T47D (cell line): ENCODE measurements at places on chromosomes 16 and 17.

DNA sequence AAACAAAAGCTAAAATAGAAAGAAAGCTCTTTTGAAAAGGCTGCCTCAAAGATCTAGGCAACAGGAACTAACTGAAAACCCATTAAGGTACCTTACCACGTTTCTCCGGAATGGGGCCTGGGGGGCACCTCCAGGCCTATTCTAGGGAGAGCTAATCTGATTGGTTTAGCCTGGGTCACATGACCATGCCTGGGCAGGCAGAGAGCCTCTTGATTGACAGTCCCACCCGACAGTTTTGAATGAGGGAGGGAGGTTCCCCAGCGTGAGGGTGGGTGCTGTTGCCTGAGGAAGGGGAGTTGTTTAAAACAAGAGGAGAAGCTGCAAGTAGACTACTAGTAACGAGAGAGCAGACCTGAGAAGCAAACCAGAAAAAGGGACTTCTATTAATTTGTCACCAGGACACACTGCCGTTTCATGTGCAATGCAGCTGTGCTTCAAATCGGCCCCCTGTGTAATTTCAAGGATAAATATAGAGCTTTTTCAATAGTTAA is 143.4 kb upstream of the HS3ST2 start:
- peak; percentile 61 for DNase-seq

GRCh38 chr17:57045868-57046704 is 39.0 kb upstream of the AKAP1 start:
- no peak for DNase-seq

DNA sequence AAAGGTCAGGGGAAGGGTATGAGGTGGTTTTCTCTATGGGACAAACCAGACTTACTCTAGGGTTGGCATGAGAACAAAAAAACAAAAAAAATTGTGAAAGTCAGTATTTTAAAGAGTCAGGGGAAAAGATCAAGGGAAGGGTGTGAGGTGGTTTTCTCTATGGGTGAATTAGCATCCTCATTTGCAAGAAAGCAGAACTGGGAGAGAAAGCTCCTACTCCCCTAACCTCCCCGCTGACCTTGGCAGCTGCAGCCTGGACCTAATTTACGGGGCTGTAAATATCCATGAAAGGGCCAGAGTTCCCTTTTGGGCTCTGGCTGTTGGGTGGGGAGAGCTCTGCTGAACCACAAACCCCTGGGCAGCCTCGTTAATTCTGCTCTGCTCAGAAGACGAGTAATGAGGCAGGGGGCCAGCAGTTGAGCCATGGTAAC is 10.6 kb downstream of the RHBDL3 start:
- no peak for DNase-seq

- no peak for DNase-seq
These were observed 6.2 kb downstream of the AKAP1 start for GRCh38 chr17:57091186-57091618.

DNA sequence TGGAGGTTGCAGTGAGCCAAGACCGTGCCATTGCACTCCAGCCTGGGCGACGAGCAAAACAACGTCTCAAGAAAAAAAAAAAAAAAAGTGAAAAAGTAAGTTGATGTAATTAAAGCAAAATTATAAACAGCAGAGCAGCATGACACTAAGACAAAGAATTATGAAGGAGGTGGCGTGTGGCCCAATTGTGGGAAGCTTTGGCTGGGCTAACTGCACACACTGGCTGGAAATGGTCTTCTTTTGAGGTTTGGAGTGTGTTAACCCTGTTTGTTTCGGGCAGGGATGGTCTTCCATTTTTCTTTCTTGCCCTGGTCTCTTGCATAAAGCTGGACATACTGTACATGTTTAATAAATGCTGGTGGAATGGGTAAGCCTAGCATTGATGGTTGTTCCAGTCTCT is 54.8 kb downstream of the RAP1GAP2 start:
- no peak for DNase-seq

- DNase-seq = no peak
These were observed 27.0 kb downstream of the RNF135 start for GRCh38 chr17:30997842-30998241.

DNA sequence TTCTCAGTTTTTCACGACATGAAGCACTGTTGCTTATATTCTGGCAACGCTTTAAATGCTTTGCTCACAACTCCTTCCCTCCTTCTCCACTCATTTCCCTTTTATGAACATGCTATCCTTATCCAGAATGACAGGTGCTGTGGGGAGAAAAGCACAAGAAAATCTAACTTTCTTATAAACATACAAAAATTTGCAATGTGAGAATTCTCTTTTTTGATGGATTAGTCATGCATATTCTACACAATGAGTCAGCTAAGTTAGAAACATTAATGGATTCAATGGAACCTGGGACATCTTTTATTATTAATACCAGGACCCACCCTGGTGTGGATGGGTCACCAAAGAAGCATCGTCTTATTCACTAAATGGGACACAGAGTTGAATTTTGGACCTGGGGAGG is 234.6 kb upstream of the CDH5 start:
- DNase-seq = no peak

GRCh38 chr16:88200896-88201185 is 181.9 kb upstream of the ZNF469 start:
- DNase-seq = no peak

GRCh38 chr17:32142857-32143526 is 690 bp downstream of the RHOT1 start:
- peak; percentile 76 for DNase-seq

DNA sequence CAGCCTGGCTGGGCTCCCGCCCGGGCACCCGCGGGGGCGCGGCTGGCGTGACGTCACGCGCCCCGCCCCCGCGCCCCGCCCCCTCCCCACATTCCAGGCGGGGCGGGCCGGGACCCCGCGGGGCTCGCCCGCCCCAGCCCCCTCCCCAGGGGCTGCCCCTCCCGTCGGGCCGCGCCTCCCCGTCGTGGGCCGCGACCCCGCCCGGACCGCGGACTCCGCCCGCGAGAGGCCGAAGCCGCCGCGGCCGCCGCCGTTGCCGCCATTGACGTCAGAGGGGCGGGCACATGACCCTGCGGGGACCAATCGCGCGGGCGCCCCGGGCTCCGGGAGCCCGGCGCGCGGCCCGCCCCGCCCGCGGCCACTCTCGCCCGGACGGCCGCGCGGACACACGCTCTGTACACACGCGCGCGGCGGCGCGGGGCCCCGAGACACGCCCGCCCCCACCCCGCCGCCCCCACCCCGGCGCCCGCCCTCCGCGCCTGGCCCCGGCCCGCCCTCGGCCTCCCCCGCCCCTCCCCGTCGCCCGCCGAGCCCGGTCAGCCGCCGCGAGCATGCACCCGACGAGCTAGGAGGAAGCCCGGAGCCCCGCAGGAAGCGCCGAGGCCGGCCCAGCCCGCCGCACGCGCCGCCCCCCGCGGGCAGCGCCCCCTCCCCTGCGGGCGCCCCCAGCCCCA is at the start of gene CMIP:
TSS of gene CMIP (plus strand) at position 361 of the 674 bp plus-strand sequence.
- peak; percentile 90 for DNase-seq

GRCh38 chr16:79632289-79632688 is 31.8 kb upstream of the MAF start:
- DNase-seq = no peak

- DNase-seq = no peak
These were observed 107.6 kb downstream of the TTC19 start for GRCh38 chr17:16107165-16107770.

GRCh38 chr16:3983081-3983520 is 102.6 kb upstream of the CREBBP start:
- DNase-seq = peak; percentile 90

GRCh38 chr17:33750943-33751701 is 458.0 kb upstream of the ASIC2 start:
- peak; percentile 72 for DNase-seq

DNA sequence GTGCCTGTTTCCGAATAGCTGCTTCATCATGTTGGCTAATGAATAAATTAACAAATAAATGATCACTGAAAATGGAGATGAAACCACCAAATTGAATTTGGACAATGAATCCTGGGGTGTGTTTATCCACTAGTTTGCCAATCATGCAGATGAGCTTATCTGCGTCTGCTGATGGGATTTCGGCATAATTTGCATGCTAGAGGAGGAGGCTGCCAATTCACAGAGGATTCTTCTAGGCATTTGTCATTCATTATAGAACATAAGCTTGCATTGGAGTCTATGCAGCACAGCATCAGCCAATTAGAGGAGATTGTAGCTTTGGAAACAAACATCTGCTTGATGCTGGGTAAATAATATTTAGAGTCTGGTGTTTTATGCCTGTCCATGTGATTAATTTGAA is 123.1 kb downstream of the NPIPB5 start:
- DNase-seq = no peak

DNA sequence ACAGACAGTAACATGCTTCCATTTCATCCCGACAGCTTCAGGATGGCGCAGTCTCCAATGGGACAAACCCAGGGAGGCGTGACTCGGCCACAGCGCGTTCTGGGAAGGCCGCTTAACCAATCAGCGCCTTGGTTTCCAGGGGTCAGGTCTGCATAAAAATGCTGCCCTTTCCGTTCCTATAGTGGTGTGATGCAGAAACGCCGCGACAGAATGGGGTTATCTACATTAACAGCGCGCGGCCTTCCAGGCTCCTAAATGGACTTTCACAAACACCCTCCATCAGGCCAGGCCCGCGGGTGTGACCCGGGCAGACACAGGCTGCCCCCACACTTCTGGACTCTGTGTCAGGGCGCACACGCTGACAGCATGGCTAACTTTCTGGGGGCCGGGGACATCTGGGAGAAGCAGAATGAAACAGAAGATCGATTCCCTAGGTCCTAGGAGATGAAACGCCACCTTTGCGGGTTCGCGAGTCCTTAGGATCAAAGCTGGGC is 792 bp downstream of the TMEM231 start:
- no peak for DNase-seq

- no peak for DNase-seq
These were observed 11.0 kb upstream of the CENPT start for GRCh38 chr16:67858500-67858899.
